Daoy (cell line): ENCODE measurements at places on chromosomes 6 and 20.

- DNase-seq = no peak
These were observed 59.5 kb downstream of the CBFA2T2 start for GRCh38 chr20:33549229-33549999.

GRCh38 chr20:44642203-44643153 is 9.0 kb downstream of the ADA start:
- peak; percentile 77 for DNase-seq

DNA sequence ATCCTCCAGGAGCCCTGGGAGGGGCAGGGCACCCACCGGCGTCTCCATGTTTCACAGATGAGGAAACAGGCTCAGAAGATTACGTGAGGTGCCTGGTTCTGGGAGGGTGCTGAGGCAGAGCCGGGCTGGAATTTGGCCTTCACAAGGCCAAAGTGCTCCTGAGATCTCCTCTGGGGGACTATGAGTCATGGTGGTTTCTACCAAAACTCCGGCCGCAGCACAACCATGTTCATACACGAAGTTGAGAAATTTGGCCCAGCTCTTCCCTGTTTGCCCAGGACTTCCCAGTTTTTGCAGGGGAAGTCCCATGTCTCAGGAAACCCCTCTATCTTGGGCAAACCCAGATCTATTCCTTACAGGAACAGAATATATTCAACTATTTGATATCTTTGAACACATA is 172.9 kb upstream of the CDYL start:
- peak; percentile 79 for DNase-seq

DNA sequence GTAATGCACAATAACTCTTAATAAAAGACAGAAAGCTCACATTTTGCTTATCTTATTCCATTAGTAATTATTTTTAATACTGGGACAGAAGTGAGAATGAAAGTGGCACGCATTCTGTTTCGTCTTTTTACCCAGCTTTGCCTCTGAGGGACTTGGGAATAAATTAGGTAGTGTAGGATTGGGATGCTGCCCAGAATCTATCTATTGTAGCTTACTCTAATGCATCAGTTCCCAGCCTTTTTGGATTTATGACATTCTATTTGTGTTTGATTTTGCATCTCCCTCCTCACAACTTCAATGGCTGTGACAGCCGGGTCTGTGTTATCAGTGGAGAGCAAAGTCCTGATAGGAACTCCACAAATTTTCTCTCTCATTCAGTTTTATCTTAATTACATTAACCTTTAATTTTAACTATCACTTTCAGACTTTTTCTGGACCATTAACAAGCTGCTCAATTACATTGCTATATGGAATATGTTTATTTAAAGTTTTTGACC is 62.9 kb upstream of the TULP4 start:
- DNase-seq = no peak

GRCh38 chr20:62773845-62774714 is 22.2 kb upstream of the MRGBP start:
- no peak for DNase-seq

DNA sequence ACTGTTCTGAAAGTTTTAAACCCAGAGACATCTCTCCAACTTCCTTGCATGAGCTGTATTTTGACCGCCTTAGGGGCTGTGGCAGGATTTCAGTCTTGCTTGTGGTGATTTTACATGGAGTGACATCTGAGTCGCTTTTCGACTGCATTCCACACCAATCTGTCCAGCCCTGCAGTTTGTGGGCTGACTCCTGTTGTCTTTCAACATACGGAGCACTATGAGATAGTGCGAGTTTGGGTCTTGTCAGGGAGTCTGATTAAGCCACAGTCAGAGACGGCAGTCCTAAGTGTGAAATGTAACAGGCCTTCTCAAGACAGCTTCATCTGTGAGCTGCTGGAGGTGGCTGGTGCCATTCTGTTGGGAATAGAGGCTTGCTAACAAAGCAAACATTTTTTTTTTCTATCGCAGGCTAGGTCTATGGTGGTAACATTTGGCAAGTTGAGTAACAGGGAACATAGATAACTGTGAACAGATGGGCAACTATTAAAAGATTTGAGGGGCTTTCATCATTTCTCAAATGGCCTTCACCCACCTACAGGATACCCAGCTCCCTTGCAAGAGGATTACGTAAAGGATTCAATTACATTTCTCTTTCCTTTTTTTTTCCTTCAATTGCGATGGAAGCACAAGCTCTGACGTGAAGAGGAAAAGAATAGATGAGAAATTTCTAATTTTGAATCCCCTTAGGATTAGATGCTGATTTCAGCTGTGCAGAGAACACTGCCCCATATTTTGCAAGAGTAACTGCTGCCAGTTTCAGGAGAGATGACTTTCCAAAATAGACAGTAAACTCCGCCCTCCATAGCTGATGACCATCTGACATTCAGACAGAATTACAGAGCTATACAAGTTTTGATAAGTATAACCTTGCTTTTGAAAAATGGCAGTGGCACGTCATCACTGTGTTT is 25.1 kb downstream of the CAP2 start:
- peak; percentile 68 for DNase-seq

GRCh38 chr20:44208165-44208564 is 2.4 kb downstream of the OSER1 start:
- DNase-seq = no peak

GRCh38 chr6:37548067-37548674 is 48.5 kb upstream of the CCDC167 start:
- no peak for DNase-seq

- DNase-seq = no peak
These were observed 6.5 kb downstream of the HIVEP2 start for GRCh38 chr6:142938510-142938909.

DNA sequence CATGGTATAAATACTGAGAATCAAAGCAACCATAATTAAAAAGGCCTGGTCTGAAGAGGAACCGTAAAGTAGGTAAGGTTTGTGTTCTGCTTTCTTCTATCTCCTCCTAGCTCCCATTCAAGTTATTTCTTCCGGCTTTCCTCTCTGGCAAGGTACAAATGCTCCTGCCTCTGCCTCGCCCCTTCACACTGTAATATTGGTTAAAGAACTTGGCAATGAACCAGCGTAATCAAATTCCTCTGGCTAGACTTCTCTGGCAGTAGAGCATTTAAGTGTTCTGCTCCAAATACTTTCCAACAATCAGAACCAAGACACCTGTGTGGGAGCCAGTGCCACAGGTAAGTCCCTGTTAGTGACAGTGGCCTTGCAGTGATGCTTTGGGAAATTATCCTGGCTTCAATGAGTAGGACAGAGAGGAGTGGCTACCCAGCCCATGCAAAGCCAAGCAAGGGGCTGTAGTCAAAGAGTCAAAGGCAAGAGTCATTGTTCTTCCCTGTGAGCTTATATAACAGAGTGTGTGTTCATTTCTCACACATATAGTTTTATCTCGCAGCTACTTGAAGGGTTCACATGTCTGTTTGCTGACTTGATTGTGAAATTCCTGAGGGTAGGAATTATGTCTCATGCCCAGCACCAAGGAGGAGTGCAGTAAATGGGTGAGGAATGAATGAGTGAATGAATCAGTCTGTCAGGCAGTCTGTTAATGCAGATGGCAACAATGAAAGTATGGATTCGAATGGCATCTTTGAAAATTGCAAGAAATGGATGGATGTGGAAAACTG is 329.3 kb downstream of the NRN1 start:
- no peak for DNase-seq
